Left renal cortex interstitium (tissue), 4 donors: ENCODE measurements at places on chromosomes 16 and 17.

GRCh38 chr17:58338841-58339754 is 10.5 kb upstream of the TSPOAP1 start:
- no peak for DNase-seq

DNA sequence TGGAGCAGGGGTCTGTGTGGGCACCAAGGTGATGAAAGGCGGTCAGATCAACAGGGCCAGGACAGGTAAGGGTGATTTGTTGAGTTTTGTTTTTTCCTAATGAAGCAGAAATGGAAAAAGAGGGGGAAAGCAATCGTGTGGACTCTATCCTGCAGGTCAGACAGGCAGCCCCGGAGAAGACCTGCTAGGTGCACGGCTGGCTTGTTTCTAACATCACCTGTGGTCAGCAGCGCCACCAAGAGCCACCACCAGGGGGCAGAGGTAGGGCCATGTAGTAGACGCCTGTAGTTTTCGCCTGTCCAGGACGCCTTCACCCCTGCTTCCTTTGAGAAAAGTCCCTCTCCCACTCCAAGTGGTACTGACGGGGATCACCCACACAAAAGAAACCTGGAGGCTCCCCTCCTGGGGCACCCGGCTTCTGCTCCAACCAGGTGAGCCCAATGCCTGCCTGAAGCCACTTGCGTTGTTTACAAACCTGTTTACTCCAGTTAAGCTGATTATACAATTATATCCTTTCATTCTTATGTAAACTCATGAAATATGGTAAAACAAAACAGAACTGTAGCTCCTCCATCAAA is 54.2 kb upstream of the SEC14L1 start:
- DNase-seq, result no peak

GRCh38 chr17:9470171-9470570 is 105.4 kb downstream of the STX8 start:
- DNase-seq, result no peak

GRCh38 chr17:18041776-18042175 is 2.6 kb downstream of the GID4 start:
- no peak for DNase-seq

DNA sequence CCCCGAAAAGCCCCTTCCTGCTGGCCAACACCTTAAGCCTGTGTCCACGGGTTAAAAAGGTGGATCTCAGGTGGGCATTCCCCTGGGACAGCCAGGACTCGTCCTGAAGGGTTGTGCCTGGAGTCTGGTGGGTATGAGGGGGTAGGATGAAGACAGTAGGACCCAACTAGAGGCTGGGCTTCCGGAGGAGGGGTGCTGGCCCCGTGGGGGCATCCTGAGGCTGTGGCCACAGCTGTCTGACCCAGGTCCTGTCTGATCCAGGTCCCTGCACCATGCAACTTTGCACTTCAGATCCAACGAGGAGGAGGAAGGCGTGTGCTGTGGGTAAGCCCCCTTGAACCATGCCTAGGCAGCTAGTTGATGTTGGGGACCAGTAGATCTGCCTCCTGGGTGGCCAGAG is 37.6 kb upstream of the CPNE2 start:
- DNase-seq, result no peak

DNA sequence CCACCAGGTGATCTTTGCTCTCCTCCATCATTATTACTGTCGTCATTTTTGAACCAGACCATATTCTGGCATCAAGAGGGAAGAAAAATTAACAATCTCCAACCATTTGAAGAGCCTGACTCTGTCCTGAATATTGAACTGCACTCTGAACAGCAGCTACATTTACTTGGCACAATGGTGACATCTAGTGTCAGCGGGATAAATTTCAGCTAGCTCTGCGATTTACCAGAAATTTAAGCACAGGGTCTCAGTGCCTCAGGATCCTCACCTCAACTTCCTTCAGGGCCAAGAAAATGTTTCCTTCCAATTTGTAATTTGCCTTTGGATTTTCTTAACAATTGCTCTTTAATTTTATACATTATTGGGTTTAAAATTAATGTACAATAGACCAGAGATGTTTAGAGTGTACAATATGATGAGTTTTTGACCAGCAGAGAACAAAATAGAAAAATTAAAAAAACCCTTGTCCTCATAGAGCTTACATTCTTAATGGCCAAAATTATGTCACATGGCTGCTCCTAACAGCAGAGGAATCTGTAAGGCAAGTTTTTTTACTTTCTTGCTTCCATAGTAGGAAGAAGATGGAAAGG is 10.7 kb upstream of the ZNF19 start:
- DNase-seq, result no peak
